ENCODE measurements at places on chromosomes 6 and 20.

GRCh38 chr6:6314596-6314995, 5.9 kb downstream of the F13A1 start:
- no peak for DNase-seq

GRCh38 chr6:99822741-99823512, 171.1 kb downstream of the MCHR2 start:
- DNase-seq: no peak

DNA sequence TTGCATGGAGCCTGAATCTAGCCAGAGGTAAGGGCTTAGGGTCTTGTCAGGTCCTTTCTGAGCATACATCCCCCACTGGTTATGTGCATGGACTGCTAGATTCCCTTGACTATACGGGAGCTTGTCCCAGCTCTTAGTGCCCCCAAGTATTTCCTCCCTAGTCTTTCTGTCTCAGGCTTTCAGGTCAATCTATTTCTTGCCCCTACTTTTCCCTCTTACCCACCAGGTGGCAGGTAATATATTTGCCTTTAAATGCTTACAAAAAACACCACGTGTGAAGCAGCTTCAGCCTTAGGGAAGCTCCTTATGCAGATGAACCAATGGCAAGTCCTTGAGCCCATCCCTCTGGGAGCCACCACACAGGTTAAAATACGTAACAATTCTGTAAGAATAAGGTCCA, 454.2 kb downstream of the GRIK2 start:
- no peak for DNase-seq

- DNase-seq: no peak
Observed at GRCh38 chr6:125099211-125100073, 54.1 kb upstream of the TPD52L1 start.

- no peak for DNase-seq
Observed at GRCh38 chr6:170473301-170473717, 79.8 kb downstream of the PSMB1 start.

DNA sequence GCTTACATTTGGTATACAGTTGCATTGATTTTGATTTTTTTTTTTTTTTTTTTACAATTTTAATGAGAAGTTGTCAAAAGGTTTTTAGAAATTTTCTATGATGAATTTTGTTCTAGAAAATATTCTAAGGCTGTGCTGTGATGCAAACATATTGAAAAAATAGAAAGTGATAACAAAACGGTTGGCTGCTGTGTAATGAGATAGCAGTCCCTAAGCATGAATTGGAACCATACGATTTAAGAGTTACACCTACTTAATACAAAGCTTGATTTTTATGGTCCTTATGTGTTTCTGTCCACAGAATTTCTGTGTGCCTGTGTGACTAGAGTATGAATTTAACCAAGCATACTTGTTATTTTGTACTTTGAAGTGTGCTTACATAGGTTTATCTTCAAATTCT, 12.1 kb downstream of the HIVEP1 start:
- no peak for DNase-seq

- no peak for DNase-seq
Observed at GRCh38 chr6:165206798-165207197, 102.6 kb downstream of the C6orf118 start.

- no peak for DNase-seq
Observed at GRCh38 chr6:6631534-6632276, 43.2 kb downstream of the LY86 start.

- DNase-seq: no peak
Observed at GRCh38 chr20:35616465-35617396, 1.1 kb downstream of the SPAG4 start.

Measured in central memory CD8-positive, alpha-beta T cell (primary cell).